ENCODE measurements at places on chromosomes 4 and X. TPM values are rescaled to one million over a fixed set of nuclear protein-coding genes. Genes with fewer than 3 reads are reported as not detected.

Gene PIN4
- 36.8 TPM for total RNA-seq

Gene TRIM75
- total RNA-seq = not detected

Gene CSN1S1
- not detected for total RNA-seq

Gene DUSP21
- total RNA-seq = not detected

Gene PAGE2
- total RNA-seq = not detected

Gene GRID2
- total RNA-seq = not detected

Gene GLRA3
- not detected for total RNA-seq

Gene FGG
- total RNA-seq = 5.5 TPM

Gene LONRF3
- total RNA-seq = 2.8 TPM

Gene PAGE2B
- not detected for total RNA-seq

Gene CCDC149
- 1.8 TPM for total RNA-seq

Gene ALAS2
- total RNA-seq = not detected

Gene EIF1AX
- 111 TPM for total RNA-seq

Gene RHOXF1
- not detected for total RNA-seq

Gene SRPX
- total RNA-seq = 7.3 TPM

Gene ZNF630
- 0.22 TPM for total RNA-seq

Gene HTRA3
- total RNA-seq = 20.3 TPM

Gene SMR3B
- total RNA-seq = not detected

Gene MAGED4
- 11.6 TPM for total RNA-seq
